ENCODE measurements at places on chromosomes 11 and 22.

GRCh38 chr11:28346721-28347120 lies 238.5 kb downstream of the METTL15 start:
- no peak for DNase-seq
- no peaks in the 10 kb centered on the region for H3K27me3 ChIP-seq
- no peak overlapping the region for H3K4me3 ChIP-seq
- no peaks in the 10 kb centered on the region for H3K4me1 ChIP-seq

DNA sequence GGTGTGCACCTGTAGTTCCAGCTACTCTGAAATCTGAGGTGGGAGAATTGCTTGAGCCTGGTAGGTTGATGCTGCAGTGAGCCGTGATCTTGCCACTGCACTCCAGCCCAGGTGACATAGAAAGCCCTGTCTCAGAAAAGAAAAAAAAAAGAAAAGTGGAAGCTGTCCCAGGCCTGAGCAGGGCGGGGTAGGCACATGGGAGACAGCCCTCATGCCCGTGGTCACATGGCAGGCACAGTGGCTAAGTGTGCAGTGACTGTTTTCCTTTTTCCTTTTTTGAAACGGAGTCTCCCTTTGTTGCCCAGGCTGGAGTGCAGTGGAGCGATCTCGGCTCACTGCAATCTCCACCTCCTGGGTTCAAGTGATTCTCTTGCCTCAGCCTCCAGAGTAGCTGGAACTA lies 7.8 kb downstream of the OTUB1 start:
- peaks cover 15% of the 10 kb centered on the region for H3K36me3 ChIP-seq
- no peak overlapping the region for H3K4me3 ChIP-seq
- H3K4me1 ChIP-seq: peaks cover 2% of the 10 kb centered on the region
- DNase-seq: no peak

GRCh38 chr11:101864098-101864497 lies 50.7 kb upstream of the CEP126 start:
- no peaks in the 10 kb centered on the region for H3K27me3 ChIP-seq
- no peak overlapping the region for H3K27ac ChIP-seq
- DNase-seq: no peak
- no peaks in the 10 kb centered on the region for H3K4me1 ChIP-seq
- H3K36me3 ChIP-seq: no peaks in the 10 kb centered on the region

GRCh38 chr22:31084811-31085492 lies 3.8 kb downstream of the SMTN start:
- H3K36me3 ChIP-seq: no peaks in the 10 kb centered on the region
- no peaks in the 10 kb centered on the region for H3K27me3 ChIP-seq
- DNase-seq: peak; percentile 93
- H3K4me3 ChIP-seq: peak overlapping the region; percentile 75

- no peak overlapping the region for H3K27ac ChIP-seq
- no peaks in the 10 kb centered on the region for H3K4me1 ChIP-seq
- H3K27me3 ChIP-seq: no peaks in the 10 kb centered on the region
- H3K4me3 ChIP-seq: no peak overlapping the region
- no peak for DNase-seq
- H3K36me3 ChIP-seq: peaks cover 5% of the 10 kb centered on the region
Observed at GRCh38 chr11:70298243-70298915, 27.9 kb downstream of the PPFIA1 start.

GRCh38 chr11:95650276-95650675 lies 139.3 kb downstream of the FAM76B start:
- no peak overlapping the region for H3K4me3 ChIP-seq
- H3K27me3 ChIP-seq: no peaks in the 10 kb centered on the region
- H3K27ac ChIP-seq: no peak overlapping the region
- H3K36me3 ChIP-seq: no peaks in the 10 kb centered on the region
- H3K4me1 ChIP-seq: peaks cover 3% of the 10 kb centered on the region
- peak; percentile 71 for DNase-seq

DNA sequence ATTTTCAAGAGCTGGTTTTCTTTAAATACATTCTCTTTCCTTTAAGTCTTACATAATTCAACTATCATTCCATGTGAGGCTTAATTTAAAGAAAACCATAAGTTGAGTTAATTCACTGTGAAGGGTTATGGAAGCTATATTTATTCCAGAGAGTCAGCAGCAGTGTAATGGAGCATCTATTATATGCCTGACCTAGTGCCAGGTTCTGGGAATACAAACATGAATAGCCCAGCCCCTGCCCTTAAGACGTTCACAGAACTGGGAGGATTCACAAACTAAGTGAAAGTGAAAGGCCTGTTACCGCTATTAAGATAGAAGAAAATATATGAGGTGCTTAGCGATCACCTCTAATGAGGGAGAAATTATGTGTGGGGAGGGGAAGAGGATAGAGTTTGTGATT lies 408.9 kb upstream of the CCDC90B start:
- DNase-seq: no peak
- H3K4me3 ChIP-seq: no peak overlapping the region
- H3K36me3 ChIP-seq: no peaks in the 10 kb centered on the region
- H3K4me1 ChIP-seq: peaks cover 9% of the 10 kb centered on the region

- no peaks in the 10 kb centered on the region for H3K36me3 ChIP-seq
- peak; percentile 81 for DNase-seq
- H3K4me3 ChIP-seq: no peak overlapping the region
- no peaks in the 10 kb centered on the region for H3K27me3 ChIP-seq
Observed at GRCh38 chr11:6315811-6316425, 4.4 kb downstream of the CAVIN3 start.

DNA sequence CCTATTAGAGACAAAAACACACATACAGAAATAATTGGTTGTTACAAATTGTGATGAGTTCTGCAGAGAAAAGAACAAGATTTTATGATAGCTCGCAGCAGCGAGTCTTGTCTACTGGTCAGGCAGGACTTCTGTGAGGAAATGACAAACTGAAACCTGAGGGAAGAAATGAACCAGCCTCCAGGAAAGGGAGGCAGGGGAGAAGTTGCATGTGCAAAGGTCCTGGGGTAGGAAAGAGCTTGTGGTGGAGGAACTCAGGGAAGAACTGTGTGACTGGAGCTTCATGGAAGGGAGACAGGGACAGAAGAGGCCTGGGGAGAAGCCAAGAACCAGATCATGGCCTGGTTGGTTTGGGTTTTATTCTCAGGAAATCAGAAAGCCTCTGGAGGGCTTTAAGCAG lies 9.2 kb upstream of the RAB1B start:
- H3K4me3 ChIP-seq: no peak overlapping the region
- no peak overlapping the region for H3K27ac ChIP-seq
- no peaks in the 10 kb centered on the region for H3K27me3 ChIP-seq
- no peak for DNase-seq

GRCh38 chr11:46664612-46665011 lies 35.8 kb downstream of the ARHGAP1 start:
- no peaks in the 10 kb centered on the region for H3K27me3 ChIP-seq
- H3K36me3 ChIP-seq: peaks cover 8% of the 10 kb centered on the region
- no peaks in the 10 kb centered on the region for H3K4me1 ChIP-seq
- no peak overlapping the region for H3K27ac ChIP-seq
- H3K4me3 ChIP-seq: no peak overlapping the region

- H3K27ac ChIP-seq: no peak overlapping the region
- no peaks in the 10 kb centered on the region for H3K36me3 ChIP-seq
- DNase-seq: no peak
- no peak overlapping the region for H3K4me3 ChIP-seq
Observed at GRCh38 chr11:128695539-128696221, 1.8 kb downstream of the FLI1 start.

DNA sequence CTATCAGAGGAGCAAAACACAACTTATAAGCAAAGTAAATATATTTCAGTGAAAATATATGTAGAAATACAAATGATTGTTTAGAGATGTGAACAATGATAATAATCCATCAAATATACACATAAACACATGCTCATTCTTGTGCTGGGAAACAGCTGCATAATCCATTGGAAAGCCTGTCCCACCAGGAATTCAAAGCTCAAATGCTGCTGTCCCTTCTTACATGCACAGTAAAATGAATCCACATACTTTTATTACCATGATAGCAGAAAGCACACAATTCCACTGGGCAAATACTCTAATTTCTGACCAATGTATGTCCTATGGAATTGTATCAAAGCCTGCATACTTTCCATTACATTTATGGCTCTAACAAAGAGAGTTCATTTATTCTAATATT lies 44.5 kb downstream of the SOX6 start:
- H3K36me3 ChIP-seq: no peaks in the 10 kb centered on the region
- no peak for DNase-seq
- H3K27me3 ChIP-seq: no peaks in the 10 kb centered on the region

DNA sequence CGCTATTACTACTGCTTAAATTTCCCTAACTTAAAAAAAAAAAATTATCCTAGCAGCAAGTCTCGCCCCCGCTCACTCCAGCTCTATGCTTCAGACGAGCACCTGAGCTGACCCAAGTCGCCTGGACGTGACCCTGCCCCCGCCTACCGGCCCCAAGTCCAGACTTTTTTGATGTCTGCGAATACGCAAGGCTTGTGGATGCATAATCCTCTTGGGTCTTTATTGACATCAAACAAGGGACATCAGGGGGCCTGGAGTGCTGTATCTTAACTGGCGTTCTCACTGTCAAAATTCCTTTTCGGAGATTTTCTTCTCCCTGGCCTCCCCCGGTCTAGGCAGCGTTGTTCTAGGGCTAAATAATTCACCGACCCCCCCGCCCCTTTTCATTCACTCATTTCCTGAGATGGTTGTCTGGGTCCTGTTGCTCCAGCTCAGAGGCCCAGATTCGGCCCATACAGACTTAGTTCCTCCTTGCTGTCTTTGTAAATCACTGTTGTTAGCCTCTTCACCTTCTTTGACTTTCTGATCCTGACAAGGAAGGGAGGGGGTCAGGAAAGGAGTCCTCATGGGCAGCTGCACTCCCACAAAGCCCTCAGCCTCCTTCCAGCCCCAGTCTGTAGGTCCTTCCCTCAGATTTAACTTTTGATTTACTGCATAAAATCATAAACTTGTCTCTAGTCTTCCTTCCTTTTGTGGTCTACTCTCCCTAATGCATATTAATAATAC lies 601 bp upstream of the LRP4 start:
- H3K27ac ChIP-seq: peak overlapping the region; percentile 45
- H3K36me3 ChIP-seq: no peaks in the 10 kb centered on the region
- no peaks in the 10 kb centered on the region for H3K27me3 ChIP-seq
- peaks cover 8% of the 10 kb centered on the region for H3K4me1 ChIP-seq

DNA sequence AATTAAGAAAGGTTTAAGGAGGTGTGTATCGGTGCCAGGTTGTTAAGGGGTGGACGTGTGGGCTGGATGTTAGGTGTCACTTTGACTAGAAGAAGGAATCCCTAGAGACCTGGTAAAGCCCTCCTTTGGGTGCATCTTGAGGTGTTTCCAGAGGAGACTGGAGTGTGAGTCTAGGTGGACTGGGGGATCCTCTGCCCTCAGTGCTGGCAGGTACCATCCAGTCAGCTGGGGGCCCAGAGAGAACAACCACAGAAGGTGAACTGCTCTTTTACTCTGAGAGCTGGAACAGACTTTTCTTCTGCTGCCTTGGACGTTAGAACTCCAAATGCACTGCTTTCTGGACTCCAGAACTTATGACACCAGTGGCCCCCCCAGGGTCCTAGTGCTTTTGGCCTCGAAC lies 44.0 kb downstream of the SPATA19 start:
- no peaks in the 10 kb centered on the region for H3K27me3 ChIP-seq

DNA sequence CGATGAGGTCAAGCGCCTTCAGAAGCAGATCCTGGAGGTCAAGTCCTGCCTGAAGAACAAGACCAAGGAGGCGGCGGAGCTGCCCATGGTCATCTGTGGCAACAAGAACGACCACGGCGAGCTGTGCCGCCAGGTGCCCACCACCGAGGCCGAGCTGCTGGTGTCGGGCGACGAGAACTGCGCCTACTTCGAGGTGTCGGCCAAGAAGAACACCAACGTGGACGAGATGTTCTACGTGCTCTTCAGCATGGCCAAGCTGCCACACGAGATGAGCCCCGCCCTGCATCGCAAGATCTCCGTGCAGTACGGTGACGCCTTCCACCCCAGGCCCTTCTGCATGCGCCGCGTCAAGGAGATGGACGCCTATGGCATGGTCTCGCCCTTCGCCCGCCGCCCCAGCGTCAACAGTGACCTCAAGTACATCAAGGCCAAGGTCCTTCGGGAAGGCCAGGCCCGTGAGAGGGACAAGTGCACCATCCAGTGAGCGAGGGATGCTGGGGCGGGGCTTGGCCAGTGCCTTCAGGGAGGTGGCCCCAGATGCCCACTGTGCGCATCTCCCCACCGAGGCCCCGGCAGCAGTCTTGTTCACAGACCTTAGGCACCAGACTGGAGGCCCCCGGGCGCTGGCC lies 11.0 kb downstream of the RASD2 start:
- no peak overlapping the region for H3K27ac ChIP-seq
- peaks cover 5% of the 10 kb centered on the region for H3K4me1 ChIP-seq
- no peaks in the 10 kb centered on the region for H3K27me3 ChIP-seq
- H3K36me3 ChIP-seq: no peaks in the 10 kb centered on the region
- no peak for DNase-seq

DNA sequence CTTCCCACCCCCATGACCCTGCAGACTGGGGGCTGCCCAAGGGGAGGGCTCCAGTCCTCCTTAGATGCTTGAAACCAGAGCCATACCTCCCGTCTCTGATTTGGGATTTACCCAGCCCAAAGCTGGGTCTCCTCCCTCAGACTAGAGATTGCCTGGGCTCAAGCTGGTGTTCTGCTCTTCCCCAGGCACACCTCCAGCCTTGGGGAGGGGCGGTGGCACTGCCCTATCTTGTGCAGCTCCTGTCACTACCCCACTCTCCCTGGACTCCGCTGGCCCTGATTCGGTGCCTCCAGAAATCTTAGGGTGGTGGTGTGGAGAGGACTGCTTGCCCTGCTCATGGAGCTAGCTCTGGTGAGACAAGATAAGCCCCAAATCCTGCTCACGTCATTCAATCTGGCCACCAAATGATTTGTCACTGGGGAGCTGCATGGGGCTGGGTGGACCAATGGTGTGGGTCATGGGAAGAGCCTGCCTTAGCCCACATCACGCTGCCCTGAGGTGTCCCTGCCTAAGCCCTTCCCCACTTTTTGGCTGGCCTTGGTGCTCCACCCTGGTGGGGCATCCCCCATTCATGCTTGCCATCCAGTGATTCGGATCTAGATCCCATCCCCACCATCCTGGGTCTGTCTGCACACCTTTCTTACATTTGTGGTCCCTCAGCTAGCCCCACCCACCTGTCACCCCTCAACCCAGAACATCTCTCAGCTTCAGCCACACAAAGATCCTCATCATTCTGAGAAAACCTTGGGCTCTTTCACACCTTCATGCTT lies 87.7 kb downstream of the PDE2A start:
- peaks cover 13% of the 10 kb centered on the region for H3K27me3 ChIP-seq
- no peak overlapping the region for H3K27ac ChIP-seq
- no peak for DNase-seq
- H3K4me3 ChIP-seq: no peak overlapping the region

- DNase-seq: no peak
- no peak overlapping the region for H3K4me3 ChIP-seq
- no peak overlapping the region for H3K27ac ChIP-seq
- no peaks in the 10 kb centered on the region for H3K4me1 ChIP-seq
- no peaks in the 10 kb centered on the region for H3K36me3 ChIP-seq
Observed at GRCh38 chr11:78289552-78290292, 101.0 kb downstream of the USP35 start.

All from mesendoderm (in vitro differentiated cells).